Activated gamma-delta T cell (primary cell): ENCODE measurements at places on chromosomes 7 and 10.

GRCh38 chr10:88131511-88132139 lies 268.2 kb downstream of the PTEN start:
- DNase-seq = no peak

GRCh38 chr10:97361537-97361901 lies 27.0 kb upstream of the FRAT2 start:
- no peak for DNase-seq

DNA sequence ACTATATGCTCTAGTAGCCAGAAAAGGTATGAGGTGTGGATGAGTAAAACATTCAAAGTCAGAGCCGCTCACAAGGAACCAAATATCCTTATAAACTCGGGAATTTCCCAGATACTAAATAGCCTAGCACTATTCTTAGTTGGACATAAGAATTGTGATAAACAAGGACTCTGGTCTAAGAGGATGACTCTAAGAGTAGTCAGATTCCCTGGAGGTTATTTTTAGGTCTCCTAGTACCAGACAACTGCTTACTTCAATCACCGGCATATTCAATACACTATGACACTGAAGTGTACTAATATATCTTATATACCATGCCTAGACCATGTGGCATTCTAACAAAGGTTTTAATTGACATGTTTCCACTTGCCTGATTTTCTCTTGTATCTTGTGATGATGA lies 56.5 kb downstream of the LMBR1 start:
- no peak for DNase-seq

DNA sequence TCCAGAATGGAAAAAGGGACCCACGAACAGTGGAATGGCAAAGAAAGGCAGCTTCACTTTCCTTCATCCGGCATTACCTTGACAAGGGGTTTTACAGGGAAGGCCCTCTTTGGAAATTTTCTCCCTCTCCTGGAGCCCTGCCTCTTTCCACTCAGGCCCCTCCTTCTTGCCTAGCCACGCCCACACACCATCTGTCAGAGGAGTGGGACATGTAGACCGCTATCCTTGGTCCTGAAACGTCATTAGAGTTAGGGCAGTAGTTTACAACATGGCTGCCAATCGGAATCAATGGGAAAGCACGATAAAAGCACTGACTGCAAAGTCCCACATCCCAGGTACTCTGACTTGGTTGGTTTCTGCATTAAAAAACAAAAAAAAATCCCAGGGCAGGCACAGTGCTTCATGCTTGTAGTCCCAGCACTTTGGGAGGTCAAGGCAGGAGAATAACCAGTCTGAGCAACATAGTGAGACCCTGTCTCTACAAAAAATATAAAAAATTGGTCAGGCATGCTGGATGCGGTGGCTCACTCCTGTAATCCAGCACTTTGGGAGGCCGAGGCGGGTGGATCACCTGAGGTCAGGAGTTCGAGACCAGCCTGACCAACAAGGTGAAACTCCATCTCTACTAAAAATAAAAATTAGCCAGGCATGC lies 96.4 kb downstream of the MARCHF5 start:
- no peak for DNase-seq

- DNase-seq = no peak
These were observed 120.3 kb downstream of the ANLN start for GRCh38 chr7:36509962-36510361.

DNA sequence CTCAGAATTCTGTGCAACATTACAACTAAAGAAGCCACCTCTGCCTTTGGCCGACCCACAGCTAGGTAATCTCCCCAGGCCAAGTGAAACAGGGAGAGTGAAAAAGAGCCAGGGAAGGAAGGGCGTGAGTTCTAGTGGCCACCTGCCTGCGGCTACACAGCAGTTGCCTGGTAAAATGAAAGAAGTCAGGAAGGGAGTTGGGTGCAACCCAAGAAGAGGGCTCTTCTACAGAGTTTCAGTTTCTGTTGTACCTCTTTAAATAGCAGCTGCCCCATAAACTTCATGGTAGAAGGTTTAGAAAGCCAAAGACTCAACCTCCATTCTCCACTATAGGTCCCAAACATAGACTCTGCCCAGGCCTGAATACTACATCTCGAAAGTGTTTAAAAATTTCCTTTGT lies 76.2 kb upstream of the TMEM168 start:
- DNase-seq = no peak

DNA sequence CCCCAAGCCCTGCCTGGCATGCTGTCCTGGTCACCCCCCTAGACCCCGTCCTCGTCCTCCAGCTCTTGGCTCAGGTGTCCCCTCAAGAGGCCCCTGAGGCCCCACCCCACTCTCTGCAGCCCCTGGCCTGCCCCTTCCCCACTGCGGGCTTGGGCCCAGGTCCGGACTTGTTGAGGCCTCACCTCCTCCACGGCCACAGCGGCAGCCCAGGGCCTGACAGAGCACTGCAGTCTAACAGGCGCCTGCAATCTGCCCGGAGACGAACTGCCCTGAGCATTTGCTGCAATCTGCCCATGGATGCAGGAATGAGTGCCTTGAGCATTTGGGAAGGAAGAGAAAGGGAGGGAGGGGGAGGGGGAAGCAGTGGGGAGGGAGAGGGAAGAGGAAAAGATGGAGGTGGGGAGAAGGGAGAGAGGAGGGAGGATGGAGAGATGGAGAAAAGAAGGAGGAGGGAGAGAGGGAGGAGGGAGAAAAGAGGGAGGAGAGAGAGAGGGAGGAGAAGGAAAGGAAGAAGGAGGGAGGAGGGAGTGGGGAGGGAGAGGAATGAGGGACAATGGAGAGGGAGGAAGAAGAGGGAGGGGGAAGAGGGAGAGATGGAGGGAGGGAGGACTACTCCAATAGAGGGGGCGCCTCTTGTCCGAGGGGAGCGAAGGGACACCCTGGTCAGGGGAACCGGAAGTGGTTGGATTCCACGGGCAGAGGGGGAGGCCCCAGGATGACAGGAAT lies 73.9 kb downstream of the PDGFA start:
- no peak for DNase-seq

GRCh38 chr10:17609523-17610079 lies 7.6 kb downstream of the HACD1 start:
- DNase-seq = no peak

- DNase-seq = no peak
These were observed 164.3 kb downstream of the BMPER start for GRCh38 chr7:34069676-34070075.

DNA sequence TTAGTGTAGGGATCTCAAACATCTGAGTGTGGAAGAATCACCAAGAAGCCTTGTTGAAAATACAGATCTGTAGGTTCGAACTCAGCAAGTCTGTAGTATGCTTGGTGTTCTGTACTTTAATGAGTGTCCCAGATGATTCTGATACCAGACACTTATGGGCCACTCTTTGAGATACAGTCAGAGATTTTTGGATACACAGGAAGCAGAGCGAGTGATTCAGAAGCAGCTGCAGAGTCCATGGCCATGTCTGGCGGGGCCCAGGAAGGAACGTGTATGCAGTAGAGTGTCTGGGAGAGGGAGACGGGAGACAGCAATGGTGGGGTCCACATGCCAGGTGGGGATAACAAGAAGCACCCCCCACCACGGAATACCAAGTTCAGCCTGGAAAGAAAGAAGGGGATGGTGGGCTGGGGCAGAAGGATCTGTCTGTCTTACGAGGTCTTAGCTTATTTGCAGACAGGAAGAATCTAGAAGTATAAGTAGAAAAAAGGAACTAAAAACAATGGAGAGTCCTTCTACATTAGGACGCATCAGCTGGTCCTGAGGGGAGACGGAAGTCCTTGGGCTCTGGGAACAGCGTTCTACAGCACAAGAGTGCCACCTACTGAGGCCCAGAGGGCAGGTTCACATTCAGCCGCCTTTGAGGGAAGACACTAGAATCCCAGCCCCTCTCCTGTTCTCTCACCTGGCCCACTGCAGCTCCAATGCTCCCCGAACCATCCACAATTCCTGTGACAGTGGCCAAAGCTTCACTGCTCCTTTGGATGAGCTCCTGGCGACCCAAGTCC lies 55.4 kb downstream of the SLC37A3 start:
- DNase-seq = no peak
